ENCODE measurements at places on chromosomes 1 and 21.

DNA sequence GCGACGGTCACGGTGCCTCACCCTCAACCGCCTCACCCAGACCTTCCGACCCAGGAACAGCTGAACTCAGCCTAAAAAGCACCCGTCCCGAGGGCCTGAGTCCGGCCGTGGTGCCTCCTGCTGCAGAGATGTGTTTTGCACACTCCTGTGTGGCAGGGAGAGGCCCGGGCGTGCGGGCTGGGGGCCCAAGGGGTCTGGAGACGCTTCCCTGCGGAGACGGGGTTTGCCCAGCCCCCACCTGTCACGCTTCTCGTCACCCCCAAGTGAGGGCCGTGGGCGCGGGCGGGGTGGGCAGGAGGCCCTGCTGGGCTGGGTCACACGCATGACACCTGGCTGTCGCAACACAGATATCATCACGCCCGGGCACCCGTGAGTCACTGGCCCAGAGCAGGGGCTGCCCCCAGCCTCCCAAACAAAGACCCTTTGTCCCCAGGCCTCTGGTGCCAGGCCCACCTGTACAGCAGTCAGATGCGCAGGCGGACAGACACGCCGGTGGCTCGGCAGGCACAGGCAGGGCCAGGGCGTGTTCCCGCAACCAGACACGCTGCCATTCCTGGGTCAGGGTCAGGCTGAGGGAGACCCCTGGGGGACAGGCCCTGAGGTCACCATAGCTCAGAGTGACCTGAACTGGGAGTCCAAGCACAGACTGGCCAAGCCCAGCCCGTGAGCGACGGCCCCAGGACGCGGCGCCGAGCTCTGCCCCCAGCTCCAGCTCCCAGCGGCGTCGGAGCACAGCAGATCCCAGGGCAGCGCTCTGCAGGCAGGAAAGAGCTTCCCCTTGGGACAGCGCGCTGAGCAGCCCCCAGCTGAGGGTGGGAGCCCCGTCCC lies 6.1 kb downstream of the B3GALT6 start:
- peak; percentile 26 for DNase-seq

DNA sequence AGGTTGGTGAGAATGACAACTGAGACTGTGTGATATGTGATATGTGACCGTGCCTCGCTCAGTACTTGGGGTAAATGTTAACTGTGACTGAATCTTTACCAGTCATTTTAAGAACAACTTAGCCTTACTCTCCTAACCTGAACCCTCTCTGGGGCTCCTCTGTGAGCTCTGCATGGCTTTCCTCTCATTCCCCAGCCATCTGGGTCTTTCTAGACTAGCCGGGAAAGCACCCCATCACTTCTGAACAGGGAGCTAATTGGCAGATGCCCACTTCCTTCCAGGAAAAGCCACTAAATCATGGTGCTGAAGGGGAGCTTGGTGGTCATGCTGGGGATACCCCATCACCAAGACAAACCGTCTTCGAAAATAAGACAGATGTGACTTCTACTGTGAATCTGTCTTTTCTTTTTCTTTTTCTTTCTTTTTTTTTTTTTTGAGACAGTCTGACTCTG lies 16.5 kb upstream of the FOXO6 start:
- DNase-seq: no peak

GRCh38 chr1:246753670-246754535 lies 29.7 kb downstream of the SCCPDH start:
- peak; percentile 65 for DNase-seq

DNA sequence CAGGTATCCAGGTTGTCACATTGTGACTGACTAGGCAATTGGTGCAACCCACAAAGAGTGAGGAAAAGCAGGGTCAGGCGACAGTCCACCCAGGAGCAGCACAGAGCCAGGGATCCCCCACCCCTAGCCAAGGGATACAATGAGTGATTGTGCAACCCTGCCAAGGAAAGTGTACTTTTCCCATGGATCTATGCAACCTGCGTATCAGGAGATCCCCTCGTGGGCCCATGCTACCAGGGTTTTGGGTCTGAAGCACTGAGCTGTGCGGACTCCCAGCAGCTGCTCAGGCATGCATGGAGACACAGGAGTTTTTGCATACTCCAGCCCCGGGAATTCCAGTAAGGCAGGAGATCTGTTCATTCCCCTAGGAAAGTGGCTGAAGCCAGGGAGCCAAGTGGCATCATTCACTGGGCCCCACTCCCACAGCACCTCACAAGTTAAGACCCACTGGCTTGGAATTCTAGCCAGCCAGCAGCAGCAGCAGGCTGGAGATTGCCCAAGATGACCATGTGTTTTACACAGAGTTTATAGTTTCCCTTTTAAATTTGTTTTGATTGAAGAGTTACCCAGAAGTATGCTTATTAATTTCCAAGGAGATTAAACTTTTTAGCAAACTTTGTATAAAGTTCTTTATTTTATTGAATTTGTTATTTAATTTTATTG lies 136.0 kb downstream of the LTN1 start:
- no peak for DNase-seq

DNA sequence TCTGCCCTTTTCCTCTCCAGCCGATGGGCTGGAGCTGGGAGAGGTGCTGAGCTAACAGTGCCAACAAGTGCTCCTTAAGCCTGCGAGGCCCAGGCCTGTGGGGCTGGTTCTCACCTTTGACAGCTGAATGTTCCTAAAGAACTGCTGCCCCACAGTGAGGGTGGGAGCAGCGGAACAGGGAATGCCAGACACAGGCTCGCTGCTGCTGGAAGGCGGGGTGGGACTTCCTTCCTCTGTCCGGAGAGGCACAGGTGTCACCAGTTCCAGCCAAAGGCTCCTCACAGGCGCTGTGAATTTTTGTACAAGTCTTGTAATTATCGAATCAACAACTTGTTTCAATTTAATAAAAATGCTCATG lies 47.1 kb downstream of the COQ8A start:
- no peak for DNase-seq

DNA sequence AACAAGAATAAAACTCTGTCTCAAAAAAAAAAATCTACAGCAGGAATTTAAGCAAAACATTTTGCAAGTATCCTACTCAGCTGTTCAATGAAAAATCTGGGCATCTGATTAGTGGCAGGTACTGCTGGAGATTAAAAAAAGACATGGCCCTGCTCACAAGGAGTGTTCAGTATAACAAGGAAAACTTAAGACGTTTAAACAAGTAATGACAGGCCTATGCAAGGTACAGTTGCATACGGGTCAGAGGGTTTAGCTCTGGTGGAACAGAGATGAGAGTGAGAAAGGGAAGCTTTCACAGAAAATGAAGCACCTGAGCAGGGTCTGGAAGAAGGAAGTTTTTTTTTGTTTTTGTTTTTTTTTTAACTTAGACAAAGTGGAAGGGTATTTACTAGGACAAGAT lies 23.0 kb downstream of the SNRNP40 start:
- no peak for DNase-seq

DNA sequence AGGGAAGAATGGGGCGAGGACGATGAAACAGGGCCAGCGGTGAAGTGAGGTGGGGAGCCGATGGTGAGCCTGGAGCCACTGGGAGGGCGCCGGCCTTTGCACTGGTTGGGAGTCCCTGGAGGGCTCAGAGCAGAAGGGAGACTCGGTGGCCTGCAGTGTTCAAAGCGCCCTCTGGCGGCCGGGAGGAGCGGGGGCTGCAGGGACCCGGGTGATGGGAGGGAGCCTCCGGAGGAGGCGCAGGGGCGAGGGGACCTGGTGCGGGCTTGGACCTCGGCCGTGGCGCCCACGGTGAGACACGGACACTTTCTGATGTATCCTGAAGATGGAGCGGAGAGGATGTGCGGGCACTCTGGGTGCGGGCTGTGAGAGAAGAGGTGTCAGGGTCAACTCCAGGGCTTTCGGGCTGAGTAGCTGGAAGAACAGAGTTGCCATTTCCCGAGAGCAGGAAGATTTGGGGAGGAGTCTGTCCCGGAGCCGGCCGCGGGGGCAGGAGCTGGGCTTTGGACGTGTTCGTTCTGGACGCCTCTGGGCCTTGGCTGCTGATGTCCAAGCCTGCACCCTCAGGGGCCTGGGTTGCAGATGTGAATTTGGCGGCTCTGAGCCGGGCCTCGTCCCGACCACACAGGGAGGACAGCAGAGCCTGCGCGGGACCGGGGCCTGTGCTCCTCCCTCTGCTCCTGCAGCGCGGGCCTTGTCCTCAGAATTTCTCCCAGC lies 29.7 kb downstream of the HEYL start:
- DNase-seq: peak; percentile 37

DNA sequence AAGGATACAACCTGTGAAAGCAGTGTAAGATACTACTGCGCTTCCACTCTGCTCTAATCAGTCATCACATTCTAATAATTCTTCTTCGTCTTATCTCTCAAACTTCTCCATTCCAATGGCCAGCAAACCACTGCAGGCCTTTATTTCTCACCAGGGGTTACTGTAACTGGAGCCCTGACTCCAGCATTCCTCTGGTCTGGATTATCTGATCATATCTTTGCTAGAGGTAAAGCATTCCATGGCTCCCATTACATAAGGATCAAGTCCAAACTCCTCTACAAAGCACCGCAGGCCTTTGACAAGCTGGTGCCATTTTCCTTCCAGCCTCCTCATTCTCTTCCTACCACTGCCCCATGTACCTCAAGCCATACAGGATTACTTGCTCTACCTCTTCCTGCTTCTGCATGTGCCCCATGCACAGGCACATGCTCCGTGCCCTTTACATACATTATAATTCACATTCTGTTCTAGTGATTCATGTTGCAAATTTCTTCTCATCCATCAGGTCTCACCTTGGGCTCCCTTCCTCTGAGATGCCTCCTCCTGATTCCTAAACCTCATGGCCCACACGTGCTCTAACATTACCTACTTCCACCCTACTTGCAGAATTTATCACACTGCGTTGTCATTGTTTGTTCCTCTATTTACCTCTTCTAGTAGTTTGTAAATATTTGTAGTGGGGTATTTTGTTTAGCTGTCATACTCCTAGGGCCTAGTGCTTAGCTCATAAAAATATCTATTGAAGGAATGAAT lies 9.3 kb upstream of the SERBP1 start:
- DNase-seq: no peak

DNA sequence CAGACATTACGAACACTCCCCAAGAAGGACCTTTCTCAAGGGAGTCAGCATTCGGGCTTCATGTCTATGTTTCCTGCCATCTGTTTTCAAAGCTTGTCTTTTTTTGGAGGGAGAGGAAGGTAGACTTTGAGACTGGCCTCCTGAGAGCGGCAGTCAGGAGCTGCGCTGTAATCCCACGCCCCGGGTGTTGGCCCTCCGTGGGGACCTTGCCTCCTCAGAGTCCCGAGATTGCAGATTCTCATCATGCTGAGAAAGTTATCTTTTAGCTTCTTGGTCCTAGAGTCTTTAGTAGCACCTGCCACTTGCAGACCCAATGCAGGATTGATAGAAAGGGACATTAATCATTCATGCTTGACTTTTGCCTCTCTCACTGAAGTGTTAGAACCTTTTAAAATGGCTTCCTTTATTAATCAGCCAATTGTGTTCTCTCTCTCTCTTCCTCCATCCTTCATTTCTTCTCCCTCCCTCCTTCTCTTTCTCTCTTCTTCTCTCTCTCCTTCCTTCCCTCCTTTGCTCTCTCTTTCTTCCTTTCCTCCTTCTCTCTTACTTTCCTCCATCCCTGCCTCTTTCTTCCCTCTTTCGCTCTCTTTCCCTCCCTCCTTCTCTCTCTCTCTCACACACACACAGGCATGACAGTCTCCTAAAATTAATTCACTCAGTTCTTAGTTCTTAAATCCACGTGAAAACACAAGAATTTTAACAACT lies 25.2 kb upstream of the GNPAT start:
- no peak for DNase-seq

DNA sequence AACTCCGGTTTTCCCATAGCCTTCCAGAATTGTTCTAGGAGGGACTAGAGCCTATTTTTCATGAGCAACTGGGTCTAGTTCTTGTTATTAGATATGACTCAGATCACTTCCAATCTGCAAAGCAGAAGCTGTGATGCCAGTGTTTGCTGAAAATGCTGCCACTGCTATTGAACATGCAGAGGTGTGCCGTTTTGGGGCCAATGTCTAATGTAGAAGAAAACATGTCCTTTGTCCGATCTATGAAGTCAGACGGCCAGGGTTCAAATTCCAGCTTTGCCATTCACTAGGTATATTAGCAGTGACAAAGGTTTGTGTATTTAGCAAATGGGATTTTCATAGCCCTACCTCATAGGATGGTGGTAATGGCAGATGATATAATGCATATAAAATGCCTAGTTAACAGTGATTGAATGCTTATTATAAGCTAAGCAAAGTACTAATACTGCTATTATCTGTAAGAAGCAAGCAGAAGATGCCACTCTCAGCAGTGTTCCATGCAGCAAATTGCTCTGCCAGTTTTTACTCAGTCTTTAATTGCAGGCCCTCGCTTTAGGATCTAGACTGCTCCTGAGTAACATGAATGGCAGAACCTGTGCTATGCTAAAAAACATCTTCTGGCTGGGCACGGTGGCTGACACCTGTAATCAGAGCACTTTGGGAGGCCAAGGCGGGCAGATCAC lies 40.1 kb upstream of the CXADR start:
- DNase-seq: no peak

DNA sequence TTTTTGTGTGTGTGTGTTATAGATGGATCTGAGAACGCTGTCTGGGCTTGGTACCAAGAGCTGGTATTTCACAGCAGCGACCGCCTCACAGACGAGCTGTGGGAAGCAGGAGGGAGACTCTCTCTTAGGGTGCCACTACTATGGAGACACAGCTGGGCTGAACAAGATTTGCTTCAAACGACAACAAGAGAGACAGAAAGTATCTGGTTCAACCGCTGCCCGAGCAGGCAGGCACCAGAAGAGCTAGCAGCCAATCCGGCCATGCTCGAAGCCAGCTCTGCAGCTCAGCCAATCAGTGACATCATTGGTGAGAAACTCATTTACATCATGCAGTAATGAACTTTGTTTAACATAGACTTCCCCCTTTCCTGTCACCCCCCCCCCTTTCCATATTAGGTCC lies 341.3 kb downstream of the USP25 start:
- DNase-seq: no peak

DNA sequence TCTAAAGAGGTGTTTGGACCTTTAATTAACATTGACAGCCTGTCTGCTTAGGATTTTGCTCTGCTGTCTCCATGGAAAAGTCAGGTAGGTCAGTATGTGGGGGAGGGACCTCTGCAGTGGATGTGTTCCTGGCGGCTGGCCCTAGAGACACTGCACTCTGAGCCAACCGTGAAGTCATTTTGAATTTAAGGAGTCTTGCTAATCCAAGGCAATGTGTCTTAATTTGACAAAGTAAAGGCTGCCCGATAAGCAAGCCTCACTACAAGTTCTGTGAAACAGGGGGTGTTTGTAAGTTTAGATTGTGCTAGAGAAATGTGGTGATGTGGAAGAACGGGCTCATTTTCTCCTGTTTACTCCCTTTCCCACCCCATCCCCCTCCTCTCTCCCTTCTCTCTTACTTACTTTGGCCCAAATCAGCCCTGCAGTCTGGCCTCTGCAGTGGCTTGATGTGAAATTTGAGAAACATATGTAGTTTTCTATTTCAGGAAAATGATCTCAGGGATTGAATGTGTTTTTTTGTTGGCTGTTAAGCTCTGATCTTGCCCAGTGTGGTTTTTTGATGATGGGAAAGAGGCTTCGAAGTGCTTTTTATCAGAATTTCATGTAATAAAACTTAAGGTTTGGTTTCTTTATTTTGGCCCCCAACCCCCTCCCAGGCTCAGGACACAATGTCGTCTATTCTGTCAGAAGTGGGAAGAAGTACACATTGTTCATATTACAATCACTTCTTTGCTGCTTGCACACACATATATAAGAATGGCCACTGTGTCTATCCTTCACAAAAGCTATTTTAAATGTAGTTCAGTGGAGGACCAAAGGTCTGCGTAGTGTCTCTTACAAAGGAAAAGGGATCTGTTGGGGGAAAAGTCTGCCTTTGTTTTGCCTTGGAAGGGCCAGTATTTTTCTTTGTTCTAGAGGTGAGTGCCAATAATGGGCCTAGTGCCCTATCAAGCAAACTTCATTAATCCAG lies 96.6 kb downstream of the FGGY start:
- peak; percentile 2 for DNase-seq

Measured in T47D (cell line).